Sigmoid colon (tissue), 7 donors: ENCODE measurements at places on chromosomes 7 and 10. TPM values are rescaled to one million over a fixed set of nuclear protein-coding genes. Genes with fewer than 3 reads are reported as not detected.

GRCh38 chr7:130970696-130971095, 236.7 kb upstream of the KLF14 start:
- no peak for DNase-seq

C10orf95 gene
- not detected for total RNA-seq

GRCh38 chr7:71145906-71146901, 14.3 kb downstream of the GALNT17 start:
- DNase-seq, result no peak

LRGUK gene
- total RNA-seq, result 0.33 TPM

ADIRF gene
- 98.1 TPM for total RNA-seq
